ENCODE measurements at places on chromosomes 1 and 21.

- DNase-seq = no peak
Observed at GRCh38 chr1:218705391-218705790, 360.3 kb downstream of the TGFB2 start.

DNA sequence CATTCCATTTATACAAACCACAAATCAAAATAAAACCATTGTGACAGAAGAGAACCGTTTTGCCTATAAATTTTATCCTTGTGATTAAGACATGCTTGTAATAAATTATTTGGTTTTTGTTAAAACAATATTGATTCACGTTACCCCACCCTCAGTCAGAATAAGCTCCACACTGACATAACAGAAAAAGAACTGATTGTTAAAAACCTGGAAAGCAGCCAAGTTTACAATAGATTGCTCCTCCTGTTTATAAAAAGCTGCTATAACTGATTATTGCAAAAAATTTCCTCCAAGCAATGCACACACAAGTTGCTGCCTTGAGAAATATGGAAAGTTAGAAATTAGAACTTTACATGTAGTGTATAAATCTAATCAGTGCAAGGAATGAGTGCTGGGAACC, 263.5 kb downstream of the SETD4 start:
- DNase-seq = no peak

GRCh38 chr1:223244366-223245103, 101.5 kb upstream of the TLR5 start:
- DNase-seq = no peak

GRCh38 chr1:33165809-33166208, 16.0 kb downstream of the TRIM62 start:
- no peak for DNase-seq

- DNase-seq = no peak
Observed at GRCh38 chr1:109620401-109620791, 759 bp downstream of the AMPD2 start.

GRCh38 chr1:35570589-35571137, 2.5 kb upstream of the TFAP2E start:
- no peak for DNase-seq

DNA sequence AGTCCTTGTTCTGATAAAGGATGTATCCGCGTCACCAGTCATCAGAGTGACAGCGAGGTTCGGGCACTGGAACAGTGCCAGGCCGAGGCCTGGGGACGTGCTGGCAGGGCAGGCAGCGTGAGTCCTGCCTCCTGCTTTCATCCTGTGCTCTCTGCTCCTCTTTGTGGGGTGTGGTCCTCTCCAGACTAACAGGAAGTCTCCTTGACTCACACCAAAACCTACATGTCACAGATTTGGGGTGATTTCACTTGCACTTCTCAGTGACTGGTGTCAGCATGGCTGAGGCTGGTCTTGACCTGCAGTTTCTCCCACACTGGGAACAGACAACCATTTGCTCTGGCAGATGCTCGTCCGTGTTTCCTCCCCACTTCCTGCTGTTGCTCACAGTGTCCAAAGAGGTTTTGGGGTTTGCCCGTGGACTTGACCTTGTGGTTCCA, 8.8 kb upstream of the NLRP3 start:
- DNase-seq = peak; percentile 47

GRCh38 chr21:33070998-33071769, 1.2 kb downstream of the OLIG1 start:
- DNase-seq = no peak

- DNase-seq = no peak
Observed at GRCh38 chr1:3313576-3313950, 140.9 kb upstream of the ARHGEF16 start.

DNA sequence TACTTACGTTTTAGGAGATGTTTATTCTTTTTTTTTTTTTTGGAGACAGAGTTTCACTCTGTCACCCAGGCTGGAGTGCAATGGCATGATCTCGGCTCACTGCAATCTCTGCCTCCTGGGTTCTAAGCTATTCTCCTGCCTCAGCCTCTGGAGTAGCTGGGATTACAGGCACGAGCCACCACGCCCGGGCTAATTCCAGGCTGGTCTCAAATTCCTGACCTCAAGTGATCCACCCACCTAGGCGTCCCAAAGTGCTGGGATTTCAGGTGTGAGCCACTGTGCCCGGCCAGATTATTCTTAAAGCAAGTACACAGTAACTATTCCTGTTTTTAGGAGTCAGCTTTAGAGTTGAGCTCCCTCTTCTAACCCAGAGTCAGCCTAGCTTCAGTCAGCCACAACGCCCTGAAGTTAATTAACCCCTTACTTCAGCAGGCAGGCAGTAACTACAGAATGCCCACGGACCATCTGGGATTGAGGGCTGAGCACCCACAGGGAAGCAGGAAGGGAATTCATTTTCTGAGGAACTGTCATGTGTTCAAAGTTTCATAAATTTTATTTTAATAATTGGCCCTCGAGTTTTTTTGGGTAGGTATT, 5.3 kb upstream of the ID3 start:
- DNase-seq = no peak

DNA sequence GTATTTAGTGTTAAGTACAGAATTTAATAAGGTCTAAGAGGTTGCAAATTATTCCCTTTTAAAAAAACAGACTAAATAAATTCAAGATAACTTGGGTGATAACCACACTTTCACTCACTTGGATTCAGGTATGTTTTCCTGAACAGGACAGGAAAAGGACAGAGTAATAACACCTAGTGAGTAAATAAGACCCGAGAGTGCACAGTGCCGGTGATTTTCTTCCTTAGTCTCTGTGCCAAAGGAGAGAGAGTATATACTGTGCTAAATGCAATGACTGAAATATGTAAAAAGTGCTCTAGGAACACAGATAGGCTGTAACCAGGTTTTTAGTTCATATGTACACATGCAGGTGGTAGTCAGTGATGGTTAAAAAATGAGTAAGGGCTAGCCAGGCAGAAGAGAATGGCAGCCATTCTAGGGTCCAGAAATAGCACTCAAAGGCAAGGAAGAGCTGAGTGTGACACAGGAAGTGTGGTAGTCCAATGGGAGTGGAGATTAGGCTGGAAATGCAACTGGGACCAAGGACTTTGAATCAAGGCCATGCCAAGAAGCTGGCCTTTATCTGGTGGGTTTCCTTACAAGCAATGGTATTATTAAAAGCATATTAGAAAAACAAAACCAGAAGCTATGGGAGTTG, 58.1 kb downstream of the NRIP1 start:
- no peak for DNase-seq

DNA sequence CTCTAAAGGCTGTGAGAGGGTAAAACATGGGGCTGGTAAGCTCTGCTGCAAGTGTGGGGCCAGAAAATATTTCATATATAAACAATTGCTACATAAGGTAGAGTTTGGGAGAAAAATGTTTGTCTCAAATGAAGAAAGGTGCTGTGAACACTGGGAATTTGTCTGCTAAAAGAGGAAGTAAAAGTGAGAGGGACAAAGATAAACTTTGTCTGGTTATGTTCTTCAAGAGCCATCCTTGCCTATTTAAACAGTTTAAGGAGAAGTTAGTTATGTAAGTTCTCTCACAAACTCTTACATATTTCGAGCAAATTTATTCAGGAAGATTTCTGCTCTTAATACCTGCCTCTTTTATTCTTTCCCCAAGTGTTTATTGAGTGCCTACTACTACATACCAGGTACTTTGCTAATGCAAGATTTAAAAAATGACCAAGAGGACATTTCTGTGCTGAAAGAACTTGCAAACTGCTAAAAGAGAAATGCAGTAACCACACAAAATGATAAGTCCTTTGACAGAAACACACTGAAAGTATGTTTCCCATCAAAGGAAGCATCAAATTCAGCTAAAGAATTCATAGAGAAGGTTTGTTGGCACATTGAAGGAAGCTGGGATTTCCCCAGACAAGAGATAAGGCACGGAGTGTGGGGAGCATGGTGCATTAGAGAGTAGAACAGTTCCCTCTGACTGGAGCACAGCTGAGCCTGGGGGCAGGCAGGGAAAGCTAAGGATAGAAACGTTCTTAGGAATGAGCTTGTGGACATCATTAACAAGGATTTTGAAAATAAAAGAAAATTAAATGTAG, 549.1 kb downstream of the PTBP2 start:
- DNase-seq = no peak

DNA sequence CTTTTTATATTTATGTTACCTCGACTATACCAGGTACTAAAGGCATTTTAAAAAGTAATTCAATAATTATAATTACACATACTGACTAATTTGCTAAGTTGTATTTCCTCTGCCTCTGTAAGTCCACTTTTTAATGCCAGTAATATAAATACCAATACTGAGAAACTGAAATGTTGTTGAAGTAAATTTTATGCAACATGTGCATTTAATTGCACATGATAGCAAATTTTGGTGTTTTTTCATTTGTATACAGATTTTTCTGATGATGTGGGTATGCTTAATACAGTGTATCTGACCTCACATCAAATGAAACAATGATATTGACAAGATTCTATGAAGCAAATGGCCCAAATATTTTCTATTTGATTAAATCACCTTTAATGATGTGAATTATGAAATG, 1531.6 kb downstream of the KCNT2 start:
- DNase-seq = no peak

GRCh38 chr1:4549930-4550329, 104.5 kb upstream of the AJAP1 start:
- no peak for DNase-seq
